NCI-H510A (cell line): ENCODE measurements at places on chromosomes 4 and X.

DNA sequence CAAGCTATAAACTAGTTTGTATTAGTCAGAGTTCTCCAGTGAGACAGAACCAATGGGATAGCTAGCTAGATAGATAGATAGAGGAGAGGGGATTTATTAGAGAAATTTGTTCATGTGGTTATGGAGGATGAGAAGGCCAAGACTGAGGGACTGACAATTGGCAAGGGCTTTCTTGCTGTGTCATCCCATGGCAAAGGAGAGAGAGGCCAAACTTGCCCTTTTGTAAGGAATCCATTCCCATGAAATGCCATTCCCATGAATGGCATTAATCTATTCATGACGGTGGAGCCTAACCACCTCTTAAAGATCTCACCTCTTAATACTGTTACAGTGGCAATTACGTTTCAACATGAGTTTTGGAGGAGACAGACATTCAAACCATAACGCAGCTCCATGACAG, 58.1 kb downstream of the LINC00632 start:
- no peak for DNase-seq

DNA sequence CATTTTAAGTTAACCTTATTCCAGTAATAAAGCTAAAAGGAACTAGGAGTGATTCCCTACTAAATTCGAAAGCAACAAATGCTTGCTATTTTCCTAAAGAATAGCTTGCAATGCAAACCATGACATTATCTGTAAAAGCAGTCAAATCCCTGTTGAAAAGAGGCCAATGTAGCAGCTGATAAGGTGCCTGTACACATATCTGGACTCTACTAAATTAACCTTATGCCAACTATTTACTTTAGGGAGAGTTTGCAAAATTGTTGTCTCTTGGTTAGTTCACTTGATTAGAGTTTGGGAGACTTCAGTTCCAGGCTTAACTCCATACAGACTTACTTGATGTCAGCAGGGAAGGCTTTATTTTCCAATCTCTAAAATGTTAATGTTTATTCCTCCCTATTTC, 6.0 kb downstream of the IL13RA2 start:
- DNase-seq = no peak

- DNase-seq = no peak
These were observed 118.6 kb upstream of the VCX3B start for GRCh38 chrX:8346060-8346459.

DNA sequence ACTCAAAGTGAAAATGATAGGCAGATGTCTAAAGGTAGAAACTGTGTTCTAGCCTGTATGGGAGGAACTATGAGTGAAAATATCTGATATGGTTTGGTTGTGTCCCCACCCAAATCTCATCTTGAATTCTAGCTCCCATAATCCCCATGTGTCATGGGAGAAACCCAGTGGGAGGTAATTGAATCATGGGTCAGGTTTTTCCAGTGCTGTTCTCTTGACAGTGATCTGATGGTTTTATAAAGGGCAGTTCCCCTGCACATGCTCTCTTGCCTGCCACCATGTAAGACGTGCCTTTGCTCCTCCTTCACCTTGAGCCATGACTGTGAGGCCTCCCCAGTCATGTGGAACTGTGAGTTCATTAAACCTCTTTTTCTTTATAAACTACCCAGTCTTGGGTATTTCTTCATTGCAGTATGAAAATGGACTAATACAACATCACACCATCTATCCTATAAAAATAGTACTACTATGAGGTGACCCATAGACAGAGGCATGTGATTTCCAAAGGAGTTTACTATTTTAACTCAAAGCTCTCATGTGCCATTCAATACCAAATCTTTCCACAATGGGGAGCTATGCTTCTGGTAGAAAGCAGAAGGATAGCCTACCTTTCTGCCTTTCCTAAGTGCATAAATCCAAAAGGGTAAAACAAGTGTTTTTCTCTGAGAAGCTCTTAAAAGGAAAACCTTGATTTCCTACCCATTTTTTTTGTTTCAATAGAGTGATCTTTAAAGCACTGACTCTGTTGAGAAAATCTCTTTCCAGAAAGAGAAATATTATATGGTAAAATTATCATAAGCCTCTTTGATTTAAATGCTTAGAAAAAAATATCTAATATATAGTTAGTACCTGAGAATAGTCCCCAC, 38.8 kb downstream of the SEC31A start:
- no peak for DNase-seq

- no peak for DNase-seq
These were observed 129.6 kb downstream of the IL1RAPL2 start for GRCh38 chrX:104695593-104695992.

GRCh38 chrX:40558590-40558989, 22.2 kb upstream of the ATP6AP2 start:
- DNase-seq = no peak
